ENCODE measurements at places on chromosomes 1 and 21.

DNA sequence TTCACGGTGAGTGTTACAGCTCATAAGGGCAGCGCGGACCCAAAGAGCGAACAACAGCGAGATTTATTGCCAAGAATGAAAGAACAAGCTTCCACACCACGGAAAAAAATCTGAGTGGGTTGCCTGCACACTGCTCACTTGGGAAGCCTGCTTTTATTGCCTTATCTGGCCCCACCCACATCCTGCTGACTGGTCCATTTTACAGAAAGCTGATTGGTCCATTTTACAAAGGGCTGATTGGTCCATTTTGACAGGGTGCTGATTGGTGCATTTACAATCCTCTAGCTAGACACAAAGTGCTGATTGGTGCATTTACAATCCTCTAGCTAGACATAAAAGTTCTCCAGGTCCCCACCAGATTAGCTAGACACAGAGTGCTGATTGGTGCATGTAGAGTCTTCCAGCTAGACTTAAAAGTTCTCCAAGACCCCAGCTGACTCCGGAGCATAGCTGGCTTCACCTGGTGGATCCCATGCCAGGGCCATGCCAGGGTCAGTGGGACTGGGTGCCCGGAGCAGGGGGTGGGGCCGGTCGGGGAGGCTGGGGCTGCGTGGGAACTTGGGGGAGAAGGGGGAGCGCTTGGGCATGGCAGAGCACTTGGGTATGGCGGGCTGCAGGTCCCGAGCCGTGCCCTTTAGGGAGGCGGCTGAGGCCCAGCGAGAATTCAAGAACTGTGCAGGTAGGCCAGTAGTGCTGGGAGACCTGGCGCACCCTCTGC is 75.4 kb upstream of the ATP1A1 start:
- no peak for DNase-seq

DNA sequence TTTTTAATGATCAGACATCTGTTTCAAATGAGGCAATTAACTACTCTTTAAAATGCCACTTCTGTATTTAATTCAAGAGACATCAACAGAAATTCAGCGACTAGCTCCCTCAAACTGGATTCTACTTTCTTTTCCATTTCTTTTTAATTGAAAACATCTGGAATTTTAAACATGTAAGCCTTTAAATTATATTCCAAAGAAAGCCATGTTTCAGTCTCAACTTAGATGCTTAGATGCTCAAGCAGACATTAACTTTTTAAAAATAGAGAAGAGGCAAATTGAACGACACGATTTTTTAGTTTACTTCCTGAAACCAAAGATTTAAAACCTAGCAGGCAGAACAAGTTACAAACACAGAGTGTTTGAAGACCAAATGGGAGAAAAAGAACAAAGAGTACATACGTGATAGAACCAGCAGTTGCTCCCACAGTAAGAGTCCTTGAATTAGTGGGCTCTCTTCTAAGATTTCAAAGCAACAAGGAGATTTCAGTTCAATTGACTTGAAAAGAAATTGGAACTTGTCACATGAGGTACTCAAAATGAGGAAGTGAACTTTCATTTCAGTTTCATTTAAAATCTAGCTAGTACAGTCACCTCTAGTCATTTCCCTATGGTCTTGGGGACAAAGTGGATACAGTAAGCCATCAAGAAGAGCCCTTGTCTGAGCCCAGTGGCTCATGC is at the start of gene CTSS:
Gene CTSS (minus strand): TSS at position 483 of the 681 bp plus-strand sequence. CDS start 1,015 bp downstream, outside the sequence.
- peak; percentile 30 for DNase-seq

DNA sequence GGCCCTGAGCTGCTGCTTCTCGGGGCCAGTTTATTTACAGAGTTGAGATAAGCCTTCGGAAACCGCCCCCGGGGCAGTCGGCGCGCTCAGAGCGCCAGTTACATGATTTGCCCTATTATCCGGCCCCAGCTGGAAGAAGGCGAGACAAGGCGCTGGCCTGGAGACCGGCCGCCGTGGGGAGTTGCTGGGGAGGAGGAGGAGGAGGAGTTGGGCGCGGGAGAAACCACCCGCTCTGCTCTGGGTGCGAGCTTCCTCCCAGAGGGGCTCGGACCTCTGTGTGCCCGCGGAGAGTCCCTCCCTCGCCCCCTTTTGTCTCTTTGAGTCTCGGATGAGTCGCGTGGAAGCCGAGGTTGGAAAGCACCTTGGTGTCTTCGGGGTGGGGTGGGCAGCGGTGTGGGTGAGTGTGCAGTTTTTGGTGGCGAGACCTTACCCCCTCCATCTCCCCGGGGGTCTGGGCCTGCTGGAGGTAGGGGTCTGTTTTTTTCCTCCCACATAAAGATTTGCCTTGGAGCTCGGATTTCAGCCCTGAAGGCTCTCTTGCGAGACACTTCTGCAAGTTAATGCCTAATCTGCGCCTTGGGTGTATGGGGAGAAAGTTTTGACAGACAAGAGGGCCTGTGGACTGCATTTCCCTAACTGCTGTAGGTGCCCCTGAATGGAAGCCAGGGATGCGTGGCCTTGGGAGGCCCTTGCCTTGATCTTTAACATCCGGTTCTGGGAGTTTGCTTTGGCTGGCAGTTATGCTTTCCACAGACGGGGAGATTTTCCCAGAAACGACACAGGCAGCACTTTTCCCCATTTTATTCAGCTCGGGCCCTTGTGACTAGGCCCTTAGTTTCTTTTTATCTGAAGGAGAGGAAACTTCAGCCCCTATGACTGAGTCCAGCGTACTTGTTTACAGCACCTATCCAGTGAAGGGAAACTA is 80.0 kb downstream of the NDUFS5 start:
- DNase-seq = peak; percentile 56

DNA sequence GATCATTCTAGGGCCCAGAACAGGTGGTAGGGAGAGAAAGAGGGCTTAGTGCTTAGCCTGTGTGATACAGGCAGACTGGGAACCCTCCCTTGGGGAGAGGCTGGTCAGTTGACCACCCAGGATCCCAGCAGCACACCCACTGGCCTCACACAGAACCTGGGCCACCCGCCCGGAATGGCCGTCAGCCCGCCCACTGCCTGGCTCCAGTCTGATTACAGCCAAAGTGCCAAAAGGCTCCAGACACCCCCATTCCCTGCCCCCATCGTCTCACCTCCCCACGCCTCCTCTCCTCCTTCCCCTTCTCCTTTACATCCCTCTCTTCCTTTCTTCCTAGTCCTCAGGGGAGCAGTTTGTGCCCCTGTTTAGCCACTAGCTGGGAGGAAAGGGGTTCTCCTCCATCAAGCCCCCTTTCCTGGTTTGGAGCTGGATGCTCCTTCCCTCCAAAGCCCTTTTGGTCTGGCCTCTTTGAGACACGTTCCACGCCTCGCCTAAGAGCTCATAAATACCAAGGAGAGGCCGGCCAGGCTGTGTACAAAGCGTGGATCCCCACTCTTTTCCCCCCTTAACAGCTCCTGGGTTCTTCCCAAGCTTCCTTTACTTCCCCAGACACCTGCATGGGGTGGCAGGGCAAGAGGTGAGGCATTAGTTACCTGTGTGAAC is 4.6 kb upstream of the WNT2B start:
- no peak for DNase-seq

- DNase-seq = no peak
Observed at GRCh38 chr1:46285730-46286477, 17.5 kb downstream of the LRRC41 start.

All from HCEC 1CT (cell line).